ENCODE measurements at places on chromosomes 5 and 9.
A peak's percentile ranks its signal among the peaks of the same experiment; 100 is the strongest.

DNA sequence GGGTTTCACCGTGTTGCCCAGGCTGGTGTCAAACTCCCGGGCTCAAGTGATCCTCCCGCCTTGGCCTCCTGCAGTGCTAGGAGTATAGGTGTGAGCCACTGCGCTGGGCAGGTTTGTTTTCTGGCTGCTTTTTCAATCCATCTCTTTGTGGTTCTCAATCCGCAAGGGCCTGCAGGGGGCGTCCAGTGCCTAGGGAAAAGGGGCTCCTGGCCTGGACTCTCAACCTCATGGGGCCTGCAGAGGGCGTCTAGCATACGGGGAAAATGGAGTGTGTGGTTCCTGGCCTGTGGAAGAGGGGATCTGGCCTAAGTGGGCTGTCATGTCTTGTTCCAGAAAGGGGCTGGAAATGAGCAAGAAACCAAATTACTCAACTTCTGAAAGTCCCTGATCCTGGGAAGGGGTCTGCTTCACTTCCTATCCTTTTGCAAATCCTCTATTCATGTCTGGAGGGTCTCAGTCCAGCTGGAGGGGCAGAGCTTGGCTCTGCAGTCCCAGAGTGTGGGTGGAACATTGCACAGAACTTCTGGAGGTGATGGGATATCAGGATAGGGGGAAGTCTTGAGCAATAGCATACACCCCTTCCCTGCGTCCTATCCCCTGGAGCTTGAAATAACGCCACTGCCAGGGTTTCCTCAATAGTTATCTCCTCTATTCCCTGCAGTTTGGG, 12.7 kb upstream of the CCL27 start:
- DNase-seq = peak; percentile 69

GRCh38 chr5:134572811-134573210, 47.3 kb downstream of the JADE2 start:
- DNase-seq = no peak

GRCh38 chr9:33202552-33203201, 35.5 kb upstream of the B4GALT1 start:
- DNase-seq = peak; percentile 3

DNA sequence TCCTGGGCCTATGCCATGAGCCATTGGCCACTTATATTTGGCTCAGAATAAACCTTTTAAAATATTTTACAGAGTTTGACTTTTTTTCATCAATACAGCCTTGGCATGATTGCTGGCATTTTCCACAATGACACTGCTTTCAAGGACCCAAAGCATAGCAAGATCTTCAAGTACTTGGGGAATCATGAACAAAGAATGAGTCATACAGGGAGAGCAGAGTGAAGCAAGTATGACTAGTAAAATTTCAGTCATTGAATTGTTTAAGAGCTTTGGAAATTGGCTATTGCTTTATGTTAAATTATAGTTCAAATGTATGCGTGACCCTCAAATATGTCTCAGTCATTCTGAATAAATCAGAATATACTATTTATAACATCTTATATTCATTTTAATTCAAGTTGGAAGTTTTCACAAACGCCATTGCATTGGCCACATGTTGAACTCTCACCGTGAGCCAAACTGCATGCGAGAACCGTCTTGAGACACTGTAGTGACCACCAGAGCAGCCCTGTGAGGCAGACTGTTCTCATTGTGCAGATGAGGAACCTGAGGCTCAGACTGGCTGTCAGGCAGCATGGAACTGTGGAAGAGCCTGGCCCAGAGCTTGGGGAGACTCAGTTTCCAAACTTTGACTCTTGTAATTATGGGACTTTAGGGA, 52.9 kb downstream of the GDNF start:
- DNase-seq = no peak

- DNase-seq = no peak
Observed at GRCh38 chr5:134649163-134649835, 714 bp downstream of the SEC24A start.

GRCh38 chr5:145450286-145450885, 384.8 kb downstream of the PRELID2 start:
- DNase-seq = no peak

- no peak for DNase-seq
Observed at GRCh38 chr5:168583742-168584482, 4.7 kb upstream of the PANK3 start.

DNA sequence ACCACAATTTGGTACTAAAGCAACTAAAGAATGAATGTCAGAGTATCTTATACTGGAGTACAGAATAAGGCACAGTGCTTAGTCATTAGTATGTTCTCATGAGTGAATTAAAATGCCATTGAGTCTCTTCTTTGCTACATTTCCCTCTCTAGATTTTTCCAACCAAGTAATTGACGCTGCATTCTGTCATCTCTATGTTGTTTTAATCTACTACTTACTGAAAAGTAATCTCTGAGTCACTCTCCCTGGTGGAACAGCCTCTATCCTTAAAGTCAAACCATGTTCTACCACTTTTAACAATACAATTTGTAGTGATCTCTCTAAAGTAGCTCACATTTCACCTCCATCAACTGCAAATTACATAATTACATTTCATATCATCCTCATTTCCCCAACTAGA, 495.1 kb downstream of the CDH18 start:
- DNase-seq = no peak

- no peak for DNase-seq
Observed at GRCh38 chr9:38108326-38108725, 39.3 kb upstream of the SHB start.

GRCh38 chr9:11045589-11045988, 432.8 kb upstream of the PTPRD start:
- no peak for DNase-seq

- DNase-seq = no peak
Observed at GRCh38 chr9:86668488-86668887, 278.8 kb downstream of the GAS1 start.

DNA sequence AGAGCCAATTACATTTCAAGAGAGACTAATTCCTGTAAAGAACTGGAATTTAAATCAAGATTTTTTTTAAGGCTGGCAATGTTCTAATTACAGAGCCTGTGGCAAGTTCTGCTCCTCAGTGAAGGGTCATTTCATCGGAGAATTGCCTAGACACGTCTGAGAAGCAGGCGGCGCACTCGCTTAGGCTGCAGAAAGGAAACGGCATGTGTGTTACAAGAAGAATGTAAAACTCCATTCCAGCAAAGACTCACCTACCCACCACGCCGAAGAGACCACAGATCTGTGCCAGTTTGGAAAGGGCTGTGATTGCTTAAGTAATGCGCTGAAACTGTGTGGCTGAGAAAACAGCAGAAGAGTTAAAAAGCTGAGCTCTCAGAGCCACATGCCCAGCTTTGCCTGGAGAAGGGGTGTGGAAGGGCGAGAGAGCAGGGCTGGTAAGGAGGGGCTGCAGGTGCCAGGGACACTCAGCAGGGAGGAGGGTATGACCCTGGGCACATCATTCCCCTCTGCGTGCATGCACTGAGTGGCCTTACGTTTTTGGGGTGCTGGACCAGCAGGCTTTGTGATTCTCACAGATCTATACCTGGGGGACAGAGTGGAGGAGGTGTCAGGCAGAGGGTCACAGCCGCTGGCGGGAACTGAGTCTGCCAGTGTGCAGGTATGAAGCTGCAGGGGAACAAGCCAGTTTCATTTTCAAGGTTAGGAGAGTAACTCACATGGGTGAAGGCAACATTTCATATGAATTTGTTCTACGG, 17.8 kb upstream of the SLC25A51 start:
- DNase-seq = no peak

GRCh38 chr9:129415942-129416651, 204.8 kb downstream of the C9orf50 start:
- no peak for DNase-seq

GRCh38 chr9:89929315-89929672, 324.5 kb downstream of the GADD45G start:
- DNase-seq = no peak

GRCh38 chr5:132456296-132456986, 34.1 kb downstream of the IRF1 start:
- peak; percentile 44 for DNase-seq

- DNase-seq = no peak
Observed at GRCh38 chr9:94703488-94704140, 22.9 kb upstream of the AOPEP start.

- no peak for DNase-seq
Observed at GRCh38 chr9:34862043-34862442, 96.0 kb upstream of the PHF24 start.

DNA sequence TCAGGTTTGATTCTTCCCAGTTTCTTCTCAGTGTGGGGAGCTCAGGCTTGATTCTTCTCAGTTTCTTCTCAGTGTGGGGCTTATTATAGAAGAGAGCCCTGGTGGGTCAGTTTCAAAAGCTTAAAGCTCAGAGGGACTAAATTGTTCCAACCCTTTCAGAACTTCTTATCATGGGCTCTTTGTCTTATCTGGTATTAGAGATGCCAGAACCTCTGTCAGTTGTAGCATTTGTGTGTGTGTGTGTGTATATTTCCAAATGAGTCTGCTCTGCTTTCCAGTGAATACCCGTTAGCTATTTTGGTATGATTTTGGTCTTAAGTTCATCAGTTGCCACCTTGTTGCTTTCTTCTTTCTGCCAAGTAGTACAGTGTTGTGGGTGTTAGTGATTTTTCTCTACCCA, 21.8 kb downstream of the TMEM38B start:
- DNase-seq = no peak

- DNase-seq = no peak
Observed at GRCh38 chr5:167352801-167353200, 938.6 kb upstream of the WWC1 start.

- no peak for DNase-seq
Observed at GRCh38 chr9:4225291-4226028, 74.4 kb downstream of the GLIS3 start.

- DNase-seq = no peak
Observed at GRCh38 chr5:23433534-23434315, 73.7 kb upstream of the PRDM9 start.

DNA sequence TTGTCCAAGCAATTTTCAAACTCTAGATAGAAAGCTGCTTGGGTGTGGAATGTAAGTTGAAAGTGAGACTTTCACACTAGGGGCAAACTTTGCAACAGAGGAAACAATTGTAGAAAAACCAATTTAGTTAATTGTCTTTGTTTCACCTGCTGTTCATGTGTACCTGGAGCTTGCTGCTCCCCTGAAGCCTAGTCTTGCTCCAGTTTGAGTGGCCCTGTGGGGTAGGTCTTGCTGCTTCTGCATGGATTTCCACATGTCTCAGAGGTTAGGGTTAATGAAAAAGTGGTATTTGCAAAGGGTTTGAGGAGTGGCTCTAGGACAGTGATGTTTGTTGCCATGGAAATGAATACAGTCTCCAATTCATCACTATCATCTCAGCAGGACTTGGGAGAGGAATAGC, 182.2 kb downstream of the FSTL4 start:
- no peak for DNase-seq

- DNase-seq = no peak
Observed at GRCh38 chr9:124449381-124450151, 685 bp upstream of the ADGRD2 start.

- DNase-seq = no peak
Observed at GRCh38 chr5:87327998-87328397, 60.3 kb downstream of the RASA1 start.

DNA sequence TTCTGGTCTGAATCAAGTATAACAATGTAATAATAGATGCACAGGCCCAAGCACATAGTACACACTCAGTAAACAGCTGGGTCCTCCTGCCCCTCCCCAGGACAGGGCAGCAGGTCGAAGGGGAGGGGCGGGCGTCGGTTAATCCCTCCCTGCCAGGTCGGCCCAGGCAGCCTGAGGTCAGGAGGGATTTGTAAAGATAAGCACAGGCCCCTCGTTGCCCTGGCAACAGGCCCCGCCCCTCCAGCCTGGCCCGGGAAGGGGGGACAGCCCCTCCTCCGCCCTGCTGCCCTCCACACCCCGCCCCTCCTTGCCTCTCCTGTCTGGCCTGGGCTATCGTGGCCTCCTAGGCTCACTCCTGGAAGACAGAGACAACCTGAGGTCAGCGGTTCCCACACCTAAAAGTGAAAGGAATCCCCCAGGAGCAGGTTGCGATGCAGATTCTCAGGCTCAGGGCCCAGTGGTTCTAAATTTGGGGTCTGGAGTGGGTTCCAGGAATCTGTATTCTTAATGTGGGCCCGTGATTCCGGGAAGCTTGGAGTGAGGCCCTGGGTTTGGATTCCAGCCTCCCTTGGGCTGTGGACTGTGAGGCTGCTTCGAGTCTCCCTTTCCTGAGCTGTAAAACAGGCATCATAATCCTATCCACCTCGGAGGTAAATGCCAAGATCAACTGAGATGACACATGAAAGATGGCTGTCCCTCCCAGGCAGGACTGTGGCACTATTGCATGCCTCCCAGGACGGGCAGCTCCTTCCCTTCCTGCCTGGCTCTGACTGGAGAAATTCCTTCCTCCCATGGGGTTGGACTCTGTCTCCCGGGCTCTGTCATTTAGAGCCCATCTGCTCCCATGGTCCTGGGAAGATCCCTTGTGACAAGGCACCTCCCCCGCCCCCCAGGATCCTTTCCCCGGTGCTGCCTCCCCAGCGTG, 4.4 kb downstream of the CRB2 start:
- peak; percentile 54 for DNase-seq

DNA sequence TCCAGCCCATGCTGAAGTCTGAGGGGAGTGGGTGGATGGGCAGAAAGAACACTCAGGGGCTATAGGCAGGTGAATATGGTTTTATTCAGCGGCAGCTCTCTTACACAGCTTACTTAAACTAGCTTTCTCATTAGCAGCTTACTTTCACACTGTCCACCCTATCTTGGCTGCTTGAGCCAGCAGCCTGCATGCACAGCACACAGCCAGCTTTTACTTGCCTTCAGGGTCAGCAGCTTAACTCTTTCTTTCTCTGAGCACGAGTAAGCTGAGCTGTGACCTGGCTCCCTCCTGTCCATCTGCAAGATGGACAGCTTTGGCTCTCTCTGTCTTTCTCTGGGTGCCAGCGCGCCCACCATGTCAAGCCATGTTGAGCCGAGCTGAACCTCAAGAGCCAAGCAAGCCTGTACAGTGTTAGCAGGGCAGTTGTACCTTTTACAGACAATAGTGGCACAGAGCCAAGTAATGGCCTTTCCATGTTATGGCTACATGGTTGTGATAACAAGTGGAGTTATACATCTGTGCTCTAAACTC, 1054.9 kb downstream of the PTPRD start:
- DNase-seq = no peak

DNA sequence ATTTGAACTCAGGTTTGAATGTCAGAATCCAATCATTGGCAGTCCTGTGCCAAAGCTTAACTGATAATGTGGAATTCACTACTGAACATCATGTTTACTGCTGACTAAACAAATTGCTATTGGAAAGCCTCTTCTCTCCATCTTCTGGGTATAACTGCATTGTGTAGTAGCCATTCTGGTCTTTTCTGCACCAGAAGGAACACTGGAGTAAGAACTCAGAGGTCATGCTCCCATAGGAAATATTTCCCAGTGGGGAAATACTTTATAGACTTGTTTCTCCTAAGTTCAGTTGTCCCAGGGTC, 25.9 kb downstream of the SLC1A3 start:
- DNase-seq = no peak

GRCh38 chr9:114516913-114517312, 11.6 kb upstream of the WHRN start:
- DNase-seq = no peak

- no peak for DNase-seq
Observed at GRCh38 chr9:9016597-9016996, 1217.0 kb upstream of the DMAC1 start.
